D721Med (cell line): ENCODE measurements at places on chromosomes 13 and 19.

DNA sequence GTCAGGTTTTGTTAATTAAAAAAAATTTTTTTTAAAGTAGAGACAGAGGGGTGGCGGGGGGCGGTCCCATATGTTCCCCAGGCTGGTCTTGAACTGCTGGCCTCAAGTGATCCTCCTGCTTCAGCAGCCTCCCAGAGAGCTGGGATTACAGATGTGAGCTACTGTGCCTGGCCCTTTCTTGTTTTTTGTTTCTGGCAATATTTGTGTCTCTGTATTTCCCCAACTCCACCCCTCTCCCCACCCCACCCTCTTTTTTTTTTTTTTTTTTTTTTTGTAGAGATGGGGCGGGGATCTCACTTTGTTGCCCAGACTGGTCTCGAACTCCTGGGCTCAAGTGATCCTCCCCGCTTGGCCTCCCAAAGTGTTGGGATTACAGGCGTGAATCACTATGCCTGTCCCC, 600 bp upstream of the CAPN12 start:
- no peak for DNase-seq

- DNase-seq = no peak
Measured at GRCh38 chr13:26017196-26017921, 34.5 kb downstream of the SHISA2 start.

DNA sequence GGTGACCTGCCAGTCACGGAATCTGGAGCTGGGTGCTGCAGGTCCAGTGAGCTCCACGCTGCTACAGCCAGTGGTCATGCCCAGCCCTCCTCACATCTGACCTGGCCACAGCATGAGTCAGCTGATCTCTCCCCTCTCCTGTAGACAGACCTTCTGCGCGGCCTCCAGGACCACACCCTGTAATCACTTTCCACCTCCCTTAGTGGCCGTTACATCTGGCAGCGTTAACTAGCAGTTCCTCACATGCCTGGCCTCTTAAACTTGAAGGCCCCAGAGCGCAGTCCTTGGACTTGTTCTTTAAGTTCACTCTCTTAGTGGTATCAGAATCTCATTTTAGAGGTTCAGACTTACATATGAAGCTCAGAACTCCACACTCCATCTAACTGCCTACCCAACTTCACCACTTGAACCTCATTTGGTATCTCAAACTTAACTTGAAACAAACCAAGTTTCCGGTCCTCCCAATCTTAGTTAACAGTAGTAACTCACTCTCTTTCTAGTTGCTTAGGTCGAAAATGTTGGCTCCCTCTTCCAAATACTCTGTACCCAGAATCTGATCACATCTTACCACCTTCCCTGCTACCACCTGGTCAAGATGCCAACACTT, 22.7 kb downstream of the MIPEP start:
- no peak for DNase-seq

DNA sequence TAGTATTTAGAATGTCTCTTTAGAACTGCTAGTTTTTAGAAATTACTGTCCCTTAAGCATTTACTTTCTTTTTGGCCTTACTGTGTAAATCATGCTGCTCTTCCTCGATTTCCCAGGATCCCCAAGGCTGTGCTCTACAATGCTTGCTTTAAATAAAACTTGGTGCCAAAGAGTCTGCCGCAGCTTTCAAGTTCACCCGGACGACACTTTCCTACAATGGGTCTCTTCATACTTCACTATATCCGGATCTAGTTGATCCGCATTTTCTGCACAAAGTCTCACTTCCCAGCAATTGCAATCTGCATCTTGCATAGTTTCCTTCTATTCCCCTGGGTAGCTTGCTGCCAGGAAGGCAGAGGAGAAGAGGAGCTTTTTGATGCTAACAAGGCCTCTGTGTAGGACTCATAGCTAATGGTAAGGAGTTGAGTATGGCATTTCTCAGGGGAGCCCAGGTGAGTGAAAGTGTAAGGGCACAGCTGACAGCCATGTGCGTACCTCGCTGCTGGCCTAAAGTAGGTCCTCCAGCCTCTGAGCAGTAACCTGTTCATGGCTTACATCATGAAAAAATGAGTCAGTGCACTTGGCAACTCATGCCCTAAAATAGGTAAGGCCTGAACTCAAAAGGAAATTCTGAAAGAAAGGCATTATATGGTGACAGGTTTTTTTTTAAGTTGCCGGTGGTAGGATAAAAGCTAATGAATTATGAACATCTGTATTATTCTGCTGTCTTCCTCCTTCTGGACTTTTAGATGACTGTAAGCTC, 101.6 kb downstream of the ENOX1 start:
- DNase-seq = no peak

DNA sequence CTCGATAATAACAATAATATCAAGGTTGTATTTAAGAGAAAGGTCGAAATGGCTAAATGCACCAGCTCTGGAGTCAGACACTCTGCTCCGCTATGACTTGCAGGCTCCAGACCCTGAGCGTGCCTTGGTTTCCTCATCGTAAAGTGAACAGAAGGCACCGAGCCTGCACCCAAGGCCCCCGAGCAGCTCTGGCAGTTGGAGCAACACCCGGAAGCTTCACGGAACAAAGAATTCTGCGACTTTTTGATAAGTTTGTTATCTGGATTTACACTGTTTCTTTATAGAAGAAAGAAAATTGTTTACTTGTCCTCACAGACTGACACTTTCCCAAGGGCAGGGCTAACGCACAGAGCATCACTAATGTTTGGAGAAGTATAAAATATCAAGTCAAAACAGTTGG, 4.4 kb downstream of the GRTP1 start:
- DNase-seq = no peak

DNA sequence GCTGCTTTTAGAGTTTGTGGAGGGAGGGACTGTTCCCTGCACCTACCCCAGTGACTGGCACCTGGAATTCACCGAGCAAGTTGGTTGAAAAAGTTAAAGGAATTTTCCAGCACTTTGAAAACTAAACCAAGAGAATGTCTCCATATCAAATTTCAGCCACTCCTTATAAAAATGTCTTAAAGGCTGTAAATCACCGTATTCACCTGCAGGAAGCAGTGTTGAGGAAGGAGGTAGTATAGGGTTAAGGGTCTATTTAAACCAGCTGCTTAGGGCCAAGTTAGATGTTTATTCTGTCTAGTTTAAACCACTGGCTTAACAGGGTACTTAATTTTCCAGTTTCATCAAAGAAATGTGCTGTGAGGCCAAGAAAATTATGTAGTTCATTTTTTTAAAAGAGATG, 3.8 kb upstream of the RAB20 start:
- DNase-seq = no peak

- DNase-seq = no peak
Measured at GRCh38 chr13:61696676-61697075, 281.0 kb upstream of the PCDH20 start.

GRCh38 chr19:38122402-38123093, 101.5 kb downstream of the DPF1 start:
- no peak for DNase-seq

DNA sequence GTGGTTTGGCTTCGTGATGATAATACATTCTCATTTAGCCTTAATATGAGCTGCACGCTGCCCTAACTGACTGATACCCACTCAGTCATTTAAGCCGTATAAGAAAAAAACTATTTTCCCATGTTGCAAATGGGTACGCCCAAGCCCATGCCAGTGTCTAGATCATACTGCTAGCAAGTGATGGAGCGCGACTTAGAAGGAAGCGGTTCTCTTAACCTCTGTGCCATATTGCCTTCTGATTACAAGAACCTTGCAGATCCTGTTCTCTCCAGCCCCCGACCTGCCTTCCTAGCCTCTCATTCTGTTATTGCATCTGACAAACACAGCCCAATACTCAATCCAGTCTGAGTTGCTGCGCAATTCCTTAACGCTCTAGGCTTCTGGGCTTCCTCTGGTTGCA, 603 bp downstream of the GPALPP1 start:
- no peak for DNase-seq

- DNase-seq = no peak
Measured at GRCh38 chr13:38685974-38686576, 802 bp upstream of the FREM2 start.

DNA sequence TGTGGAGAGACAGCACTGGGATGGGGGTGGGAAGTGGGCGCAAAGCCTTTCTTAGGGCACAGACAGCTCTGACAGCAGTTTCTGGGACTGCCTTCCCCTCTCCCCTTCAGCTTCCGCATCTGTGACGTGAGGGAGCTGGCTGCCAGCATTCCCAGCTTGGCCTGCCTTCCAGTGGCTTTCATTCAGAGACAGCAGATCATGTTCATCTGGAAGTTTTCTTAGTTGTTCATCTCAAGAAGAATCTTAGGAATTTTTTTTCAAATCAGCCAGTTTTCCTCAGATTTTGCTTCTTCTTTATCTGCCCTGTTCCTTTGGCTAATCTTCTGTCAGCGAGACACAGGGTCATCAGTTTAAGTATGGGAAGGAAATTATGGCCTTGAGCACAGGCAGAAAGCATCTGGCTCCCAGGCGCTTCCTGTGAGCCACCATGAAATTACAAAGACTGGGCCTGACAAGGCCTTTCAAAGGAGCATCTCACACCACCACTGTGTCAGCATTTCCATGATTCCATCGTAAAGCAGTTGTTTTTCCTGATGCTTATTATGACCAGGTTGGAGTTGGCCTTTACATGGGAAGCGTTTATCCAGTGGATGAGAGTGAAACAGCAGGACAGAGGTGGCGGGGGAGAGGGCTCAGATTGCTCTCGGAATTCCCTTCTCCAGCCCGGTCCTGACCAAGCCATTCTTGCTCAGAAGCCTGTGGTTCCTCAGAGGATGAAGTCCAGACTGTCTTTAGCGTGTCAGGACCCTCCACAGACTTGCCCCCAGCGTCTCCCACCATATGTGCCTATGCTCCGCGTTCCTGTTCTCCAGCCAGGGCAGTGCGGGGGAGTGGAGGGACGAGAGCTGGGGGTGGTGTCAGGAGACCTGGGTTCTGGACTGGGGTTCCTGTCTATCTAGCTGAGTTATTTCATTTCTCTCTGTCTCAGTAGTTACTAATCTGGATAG, 43.6 kb downstream of the ARHGAP35 start:
- no peak for DNase-seq

- no peak for DNase-seq
Measured at GRCh38 chr13:102707467-102707866, 12.6 kb upstream of the METTL21C start.

GRCh38 chr13:20360835-20361412, 128.8 kb upstream of the GJB6 start:
- no peak for DNase-seq

GRCh38 chr13:105334211-105334610, 1201.3 kb downstream of the EFNB2 start:
- DNase-seq = no peak

DNA sequence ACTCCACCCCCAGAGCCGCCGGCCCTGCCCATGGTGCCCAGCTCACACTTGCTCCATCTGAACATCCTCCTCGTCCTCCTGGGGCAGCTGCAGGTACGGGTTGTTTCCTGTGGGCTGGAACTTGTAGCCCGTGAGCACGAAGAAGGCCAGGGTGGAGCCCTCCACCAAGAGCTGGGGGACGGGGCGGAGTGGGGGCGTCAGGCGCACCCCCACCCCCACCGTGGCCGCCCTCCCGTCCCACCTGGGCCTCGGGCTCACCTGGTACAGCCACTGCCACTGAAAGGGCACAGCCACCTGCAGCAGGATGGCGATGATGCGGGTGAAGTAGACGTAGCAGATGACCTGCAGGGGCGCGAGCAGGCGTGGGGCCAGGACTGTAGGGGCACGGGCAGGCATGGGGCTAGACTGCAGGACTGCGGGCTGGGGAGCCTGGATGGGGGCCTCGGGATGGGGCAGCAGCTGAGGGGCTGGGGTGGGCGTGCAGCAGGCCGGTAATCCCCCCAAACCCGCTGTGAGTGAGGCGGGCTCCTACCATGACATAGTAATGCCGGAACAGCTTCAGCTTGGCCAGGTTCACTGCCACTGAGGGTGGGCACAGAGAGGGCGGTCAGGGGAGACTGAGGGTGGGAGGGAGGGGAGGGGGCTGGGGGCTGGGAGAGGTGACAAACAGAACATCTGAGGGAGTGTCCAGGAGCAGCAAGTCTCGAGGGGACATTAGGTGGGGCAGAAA, 6.3 kb downstream of the GPR108 start:
- DNase-seq = no peak
